HFFc6 (cell line): ENCODE measurements at places on chromosomes 3 and 15.

DNA sequence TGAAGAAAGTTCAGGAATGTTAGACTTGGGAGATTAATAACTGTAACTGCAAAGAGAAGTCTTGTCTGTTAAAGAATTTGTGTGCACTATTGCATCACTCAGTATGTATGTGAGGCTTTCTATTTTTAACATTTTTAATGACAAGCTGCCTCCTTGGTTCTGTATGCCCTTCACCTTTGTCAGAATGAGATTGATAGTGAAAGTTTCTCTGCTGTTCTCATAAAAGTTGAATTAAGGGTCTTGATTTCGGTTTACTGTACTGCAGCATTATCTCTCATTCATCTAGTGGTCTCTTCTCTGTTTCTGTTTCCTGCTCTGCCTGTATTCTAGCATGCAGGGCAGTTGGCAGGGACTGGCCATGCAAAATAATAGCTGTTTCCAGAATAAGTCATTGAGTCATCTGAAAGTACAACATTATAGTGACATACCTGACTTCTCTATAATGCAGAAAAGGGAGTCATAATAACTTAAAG is 454.9 kb downstream of the IL5RA start:
- DNase-seq, result no peak

- peak; percentile 53 for DNase-seq
These were observed 62.7 kb downstream of the EOMES start for GRCh38 chr3:27659279-27660021.

- no peak for DNase-seq
These were observed 274.4 kb downstream of the OXSM start for GRCh38 chr3:26064297-26064696.

DNA sequence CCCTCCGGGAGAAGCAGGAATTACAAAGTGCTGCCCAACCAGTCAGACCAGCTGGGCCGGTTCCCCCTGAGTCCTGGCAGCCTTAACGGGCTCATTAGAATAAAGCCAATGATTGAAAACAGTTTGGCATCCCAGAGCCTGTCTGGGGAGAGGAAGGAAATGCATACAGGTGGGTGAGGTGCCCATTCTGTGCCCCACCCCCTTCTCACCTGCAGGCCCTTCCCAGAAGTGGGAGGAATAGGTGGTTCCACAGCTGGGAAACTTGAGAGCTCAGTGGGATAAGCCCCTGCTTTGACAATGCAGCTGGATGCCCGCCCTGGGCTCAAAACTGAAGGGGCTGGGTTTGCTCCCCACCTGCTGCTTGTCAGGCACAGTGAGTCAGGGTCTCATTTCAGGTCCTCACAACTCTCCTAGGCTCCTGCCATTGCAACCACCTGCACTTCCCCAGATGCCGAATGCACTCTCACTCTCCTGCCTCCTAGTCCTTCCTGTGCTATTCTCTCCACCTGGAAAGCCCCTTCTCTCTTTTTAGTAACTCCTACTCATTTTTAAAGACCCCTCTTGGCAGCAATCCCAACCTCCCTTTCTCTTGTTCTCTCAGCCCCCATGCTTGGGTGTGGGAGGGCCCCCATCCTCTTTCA is 5.5 kb upstream of the BUB1B start:
- no peak for DNase-seq

DNA sequence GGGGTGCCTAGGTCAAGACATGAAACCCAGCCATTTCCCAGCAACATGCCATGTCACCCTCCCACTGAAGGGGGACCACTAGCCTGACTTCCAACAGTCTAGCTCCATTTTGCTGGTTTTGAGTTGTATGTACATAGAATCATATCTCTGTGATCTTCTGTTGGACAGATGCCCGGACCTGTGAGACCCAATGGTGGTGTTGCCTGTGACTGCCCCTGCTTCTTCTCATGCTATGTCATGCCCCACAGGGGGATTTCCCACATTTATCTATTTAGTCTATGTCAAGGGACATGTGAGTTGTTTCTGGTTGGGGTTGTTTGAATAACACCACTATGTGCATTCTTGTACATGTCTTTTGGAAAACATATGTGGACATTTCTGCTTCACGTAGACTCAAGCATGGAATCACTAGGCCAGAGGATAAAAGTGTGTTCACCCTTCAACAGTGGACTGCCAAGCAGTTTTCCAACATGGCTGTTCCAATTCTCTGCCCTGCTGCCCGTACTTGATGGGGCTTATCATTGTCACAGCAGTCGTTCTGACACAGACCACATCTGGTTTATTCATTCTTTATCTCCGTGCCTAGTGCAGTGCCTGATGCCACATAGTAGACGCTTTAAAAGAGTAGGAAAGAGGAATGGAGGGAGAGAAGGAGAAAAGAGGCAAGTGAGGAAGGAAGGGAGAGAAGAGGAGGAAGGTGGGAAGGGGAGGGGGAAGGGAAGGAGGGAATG is 114.4 kb downstream of the TPRA1 start:
- DNase-seq, result no peak

DNA sequence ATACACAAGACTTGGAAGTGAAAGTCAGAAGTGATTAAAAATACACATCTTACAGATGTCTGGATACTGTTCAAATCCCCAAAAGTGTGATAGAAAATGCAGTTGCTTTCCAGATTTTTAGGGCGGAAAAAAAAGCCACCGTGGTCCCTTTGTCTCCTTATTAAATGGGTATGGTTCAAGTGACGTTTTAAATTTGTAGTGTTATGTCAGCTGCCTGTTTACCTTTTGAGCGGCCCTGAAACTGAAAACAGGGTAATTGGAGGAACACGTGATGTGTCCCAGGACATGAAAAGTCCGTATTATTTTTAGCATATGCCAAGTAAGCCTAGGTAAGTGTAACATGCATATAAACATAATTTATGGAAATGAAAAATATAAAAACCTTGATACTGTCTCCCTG is 109.0 kb upstream of the PDZRN3 start:
- DNase-seq, result no peak

GRCh38 chr3:143856252-143856970 is 8.1 kb upstream of the SLC9A9 start:
- DNase-seq, result no peak

DNA sequence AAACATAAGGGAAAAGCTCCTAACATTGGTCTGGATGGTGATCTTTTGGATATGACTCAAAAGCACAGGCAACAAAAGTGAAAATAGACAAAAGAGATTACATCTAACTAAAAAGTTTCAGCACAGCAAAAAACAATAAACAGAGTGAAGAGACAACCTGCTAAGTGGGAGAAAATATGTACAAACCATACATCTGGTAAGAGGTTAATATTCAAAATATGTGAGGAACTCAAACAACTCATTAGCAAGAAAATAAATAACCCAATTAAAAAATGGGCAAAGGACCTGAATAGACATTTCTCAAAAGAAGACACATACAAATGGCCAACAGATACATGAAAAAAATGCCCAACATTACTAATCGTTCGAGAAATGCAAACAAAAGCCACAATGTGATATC is 19.0 kb upstream of the NR1I2 start:
- no peak for DNase-seq

GRCh38 chr15:56772868-56773639 is 39.7 kb upstream of the ZNF280D start:
- DNase-seq, result peak; percentile 38

- no peak for DNase-seq
These were observed 64.2 kb upstream of the CHL1 start for GRCh38 chr3:132378-132777.

DNA sequence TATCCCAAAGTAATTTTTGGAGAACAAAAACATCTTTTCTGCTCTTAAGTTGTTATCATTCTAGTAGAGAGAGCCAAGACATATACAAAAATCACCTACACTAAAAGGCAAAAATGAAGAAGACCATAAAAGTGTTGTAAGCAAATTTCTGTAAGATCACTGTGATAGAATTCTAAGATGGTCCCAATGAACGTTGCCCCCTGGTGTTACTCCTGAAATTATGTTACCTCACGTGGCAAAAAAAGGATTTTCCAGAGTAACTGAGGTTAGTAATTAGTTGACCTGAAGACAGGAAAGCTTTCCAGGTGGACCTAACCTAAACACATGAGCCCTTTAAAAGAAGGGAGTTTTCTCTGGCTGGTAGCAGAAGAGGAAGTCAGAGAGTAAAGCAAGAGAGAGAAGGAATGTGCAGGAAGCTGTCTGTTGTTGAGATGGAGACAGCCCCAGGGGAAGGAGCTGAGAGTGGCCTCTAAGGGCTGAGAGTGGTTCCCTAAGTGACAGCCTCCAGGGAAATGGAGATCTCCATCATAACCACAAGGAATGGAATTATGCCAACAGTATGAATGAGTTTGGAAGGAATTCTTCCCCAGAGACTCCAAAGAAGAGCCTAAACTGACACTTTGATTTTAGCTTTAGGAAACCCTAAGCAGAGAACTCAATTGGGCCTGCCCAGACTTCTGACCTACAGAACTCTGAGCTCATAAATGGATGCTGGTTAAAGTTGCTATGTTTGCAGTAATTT is 205.9 kb downstream of the CD47 start:
- DNase-seq, result peak; percentile 73

DNA sequence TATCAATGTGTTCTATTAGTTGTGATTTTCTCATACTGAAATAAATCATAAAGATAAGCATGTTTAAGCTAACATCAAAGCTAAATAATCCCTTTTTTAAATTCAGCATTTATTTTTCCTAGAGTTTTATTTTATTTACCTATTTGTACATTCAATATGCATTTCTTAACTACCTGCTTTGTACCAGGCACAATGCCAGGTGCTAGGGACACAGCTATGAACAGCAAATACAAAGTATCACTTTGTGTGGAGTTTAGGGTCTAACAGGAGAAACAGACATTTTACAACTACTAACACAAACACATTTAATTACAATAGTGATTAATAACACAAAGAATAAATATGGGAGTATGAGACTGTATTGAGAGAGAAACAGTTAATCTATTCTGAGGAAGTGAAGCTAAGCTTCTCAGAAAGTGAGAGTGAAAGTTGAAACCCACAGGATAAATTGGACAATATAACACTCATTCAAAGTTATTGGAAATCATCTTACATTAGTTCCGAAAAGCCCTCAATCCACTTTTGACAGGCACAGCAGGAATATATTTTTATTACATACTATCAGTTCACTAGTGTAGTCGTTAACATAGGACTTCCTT is 159.6 kb downstream of the GBE1 start:
- DNase-seq, result no peak

GRCh38 chr3:161392853-161393252 is 21.5 kb upstream of the SPTSSB start:
- DNase-seq, result no peak

DNA sequence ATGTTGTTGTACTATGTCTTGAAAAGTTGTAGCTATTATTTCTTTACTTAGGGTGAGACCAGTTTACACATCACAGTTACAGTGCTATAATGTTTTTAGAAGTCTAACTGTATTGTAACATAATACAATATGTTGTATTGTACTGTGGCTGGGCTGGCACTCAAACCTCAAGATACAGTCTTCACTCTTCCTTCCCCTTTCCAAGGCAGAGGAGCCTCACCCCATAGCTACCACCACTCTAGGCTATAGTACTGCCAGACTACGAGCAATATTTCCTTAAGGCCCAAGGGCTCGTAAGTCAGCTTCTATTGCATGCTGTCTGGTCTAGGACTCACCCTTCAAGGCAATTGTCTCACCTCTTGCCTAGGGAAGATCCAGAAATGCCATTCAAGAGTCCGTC is 597.7 kb downstream of the OTOL1 start:
- DNase-seq, result no peak

GRCh38 chr3:76753599-76753998 is 286.3 kb upstream of the ROBO2 start:
- no peak for DNase-seq

- DNase-seq, result no peak
These were observed 42.7 kb upstream of the TFRC start for GRCh38 chr3:196124608-196125007.

- no peak for DNase-seq
These were observed 43.2 kb downstream of the EPHB3 start for GRCh38 chr3:184604615-184605290.

DNA sequence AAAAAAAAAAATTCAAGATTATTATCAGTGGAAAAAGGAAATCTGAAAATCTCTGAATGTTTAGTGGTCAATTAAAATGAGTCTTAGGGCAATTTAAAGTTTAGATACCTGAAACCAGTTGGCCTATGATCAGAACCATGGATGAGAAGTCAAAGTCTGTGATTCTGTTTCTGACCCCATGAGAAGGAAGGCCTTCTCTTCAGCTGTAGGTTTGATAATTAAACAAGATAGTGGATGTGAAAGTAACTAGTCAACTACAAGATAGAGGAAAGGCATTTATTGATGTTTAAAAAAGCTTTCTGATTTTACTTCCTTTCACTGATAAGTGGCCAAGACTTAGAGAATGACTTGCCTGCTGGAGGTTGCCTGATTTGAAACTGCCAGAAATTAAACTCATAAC is 8.7 kb downstream of the PLS1 start:
- DNase-seq, result no peak

- DNase-seq, result no peak
These were observed at the start of gene NRG4 for GRCh38 chr15:76011627-76012551. Gene NRG4 (minus strand): TSS chr15:76012424. CDS start chr15:76011230, 1,194 bp downstream.

DNA sequence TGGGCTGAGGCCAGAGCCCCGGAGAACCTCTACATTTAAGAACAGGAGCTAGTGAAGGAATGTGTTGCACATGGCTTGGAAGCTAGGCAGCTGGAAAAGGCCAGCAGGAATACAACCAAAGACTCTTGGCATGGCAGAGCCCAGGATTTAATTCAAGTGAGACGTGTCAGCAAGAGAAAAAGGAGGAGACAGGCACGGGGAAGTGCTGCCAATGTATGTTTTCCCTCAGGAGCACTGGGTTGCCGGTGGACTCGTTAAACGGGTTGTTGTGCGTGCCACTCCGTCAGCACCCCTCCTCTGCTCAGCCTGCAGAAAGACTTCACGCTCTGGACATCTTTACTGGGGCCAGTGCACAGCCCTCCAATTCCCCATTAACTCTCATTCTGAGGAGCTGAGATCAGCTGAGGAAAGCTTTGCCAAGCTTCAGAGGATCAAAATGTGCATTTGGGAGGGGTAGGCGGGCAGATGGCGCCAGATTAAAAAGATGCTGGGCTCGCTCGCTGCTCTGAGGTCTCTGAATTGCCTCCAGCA is 103.7 kb downstream of the PDZRN3 start:
- DNase-seq, result no peak
